GM13976 (cell line): ENCODE measurements at places on chromosomes 5 and 9.

DNA sequence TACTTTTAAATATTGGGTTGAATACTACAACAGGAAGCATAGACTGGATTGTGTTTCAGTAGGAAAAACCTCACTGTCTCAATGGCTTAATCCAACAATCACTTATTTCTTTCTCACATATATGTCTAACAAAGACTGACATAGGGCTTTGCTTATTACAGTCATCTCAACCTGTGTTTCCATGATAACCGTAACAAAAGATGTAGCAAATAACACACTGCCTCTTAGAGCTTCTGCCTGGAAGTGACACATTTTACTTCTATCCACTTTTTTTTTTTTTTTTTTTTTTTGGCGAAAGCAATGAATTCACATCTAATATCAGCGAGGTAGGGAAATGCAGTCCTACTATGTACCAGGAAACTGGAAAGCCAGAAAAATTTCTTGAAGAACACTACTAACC, 204.9 kb upstream of the CDKN2B start:
- no peak for DNase-seq

- no peak for DNase-seq
These were observed 59.8 kb downstream of the MARCHF3 start for GRCh38 chr5:126970517-126971017.

GRCh38 chr5:154179846-154180710, 10.5 kb upstream of the GALNT10 start:
- peak; percentile 67 for DNase-seq

GRCh38 chr9:131946180-131946579, 133.5 kb downstream of the MED27 start:
- no peak for DNase-seq

DNA sequence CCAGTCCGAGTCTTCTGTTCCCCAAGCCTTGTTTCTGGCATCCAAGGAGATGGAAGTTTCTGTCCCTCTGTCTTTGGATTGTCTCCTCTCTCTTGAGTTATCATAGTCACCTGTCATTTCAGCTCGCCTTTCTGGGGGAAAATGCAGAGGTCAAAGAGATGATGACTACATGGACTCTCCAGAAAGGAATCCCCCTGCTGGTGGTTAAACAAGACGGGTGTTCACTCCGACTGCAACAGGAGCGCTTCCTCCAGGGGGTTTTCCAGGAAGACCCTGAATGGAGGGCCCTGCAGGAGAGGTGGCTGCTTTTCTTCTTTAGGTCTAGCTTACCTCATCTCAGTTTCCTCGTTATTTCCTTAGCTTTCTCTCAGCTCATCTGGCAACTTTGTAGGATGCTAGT, 25.1 kb downstream of the ERAP2 start:
- DNase-seq = no peak

- peak; percentile 44 for DNase-seq
These were observed 232.4 kb downstream of the ESM1 start for GRCh38 chr5:54753034-54753433.
